Fibroblast of skin of back (primary cell): ENCODE measurements at places on chromosomes 1 and 21.

GRCh38 chr1:55500601-55501000 lies 285.4 kb upstream of the USP24 start:
- peak; percentile 47 for DNase-seq

- DNase-seq = no peak
Measured at GRCh38 chr1:219040291-219040690, 133.4 kb upstream of the LYPLAL1 start.

- no peak for DNase-seq
Measured at GRCh38 chr1:111302374-111302773, 11.7 kb downstream of the CHIA start.

- DNase-seq = no peak
Measured at GRCh38 chr1:10306435-10306834, 92.4 kb upstream of the PGD start.

DNA sequence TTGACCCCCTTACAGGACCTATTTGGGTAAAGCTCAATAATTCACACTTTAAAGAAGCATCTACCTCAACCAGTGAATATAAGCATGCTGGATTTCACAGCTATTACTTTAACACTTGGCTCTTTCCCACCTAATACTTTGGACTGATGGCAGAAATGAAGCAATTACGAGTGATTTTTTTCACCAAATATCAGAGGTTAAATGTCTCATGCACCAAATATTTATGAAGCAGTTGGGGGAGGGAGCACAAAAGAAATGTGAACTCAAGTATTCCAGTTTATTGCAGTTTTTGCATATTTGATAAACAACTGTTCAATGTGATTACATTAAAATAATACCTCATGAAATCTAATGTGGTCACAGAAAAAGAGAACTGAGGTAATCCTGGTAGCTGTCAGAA lies 223.6 kb downstream of the LRRC7 start:
- DNase-seq = peak; percentile 19

DNA sequence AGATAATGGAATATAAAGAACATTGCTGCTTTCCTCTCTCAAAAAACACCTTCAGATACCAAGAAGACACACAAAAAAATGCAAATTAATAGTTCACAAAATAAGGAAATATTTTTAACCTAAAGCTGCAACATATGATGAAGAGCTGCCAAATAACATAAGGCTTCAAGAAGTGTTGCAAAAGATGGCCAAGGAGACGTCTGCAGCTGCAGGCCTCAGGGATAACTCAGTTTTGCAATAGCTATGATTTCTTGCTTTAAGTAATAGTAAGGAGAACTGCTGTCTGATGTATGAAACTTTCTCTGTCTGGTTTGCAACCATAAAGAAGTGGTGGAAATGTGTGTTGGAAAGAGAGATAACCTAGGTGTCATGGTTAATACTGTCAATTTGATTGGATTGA lies 1237.5 kb downstream of the MRPL39 start:
- DNase-seq = no peak

DNA sequence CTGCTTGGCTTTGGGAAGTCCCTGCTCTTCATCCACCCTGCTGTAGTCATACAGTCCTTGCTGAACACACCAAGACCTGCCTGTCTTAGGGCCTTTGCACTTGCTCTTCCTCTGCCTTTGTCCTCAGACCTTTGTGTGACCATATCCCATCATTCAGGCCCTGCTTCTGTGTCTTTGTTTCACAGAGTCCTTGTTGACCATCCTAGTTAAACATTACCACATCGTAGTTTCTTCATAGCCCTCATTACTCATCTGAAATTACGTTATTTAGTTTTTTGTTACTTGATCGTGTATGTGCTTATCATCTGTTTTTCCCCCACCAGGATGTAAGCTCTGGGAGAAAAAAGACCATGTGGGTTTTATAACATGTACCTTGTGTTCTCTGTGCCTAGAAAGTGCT lies 18.3 kb upstream of the SPRR5 start:
- DNase-seq = no peak

GRCh38 chr1:150186789-150187559 lies 37.3 kb downstream of the PLEKHO1 start:
- DNase-seq = peak; percentile 71
